AG04449 (cell line): ENCODE measurements at places on chromosomes 5 and 9.

- no peak for DNase-seq
Measured at GRCh38 chr5:135565725-135566421, 12.9 kb downstream of the CXCL14 start.

DNA sequence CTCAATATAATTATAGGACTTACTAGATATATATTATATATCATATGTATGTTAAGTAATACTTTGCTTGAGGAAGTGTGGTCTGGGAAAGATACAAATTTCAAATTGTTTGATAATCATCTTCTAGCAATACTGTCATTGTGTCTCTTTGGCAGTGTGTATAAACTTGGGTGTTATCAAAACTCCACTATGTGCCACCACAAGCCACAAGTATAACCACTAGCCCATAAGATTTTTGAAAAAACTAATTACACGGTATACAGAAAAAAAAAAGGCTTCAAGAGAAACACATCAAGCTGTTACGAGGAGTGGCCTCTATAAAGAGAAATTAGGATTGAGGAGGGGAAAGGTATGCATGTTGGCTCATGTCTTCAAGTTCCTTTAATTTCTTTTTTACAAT is 44.7 kb upstream of the PCSK5 start:
- no peak for DNase-seq

GRCh38 chr5:135443161-135443960 is 3.8 kb downstream of the DCANP1 start:
- DNase-seq = no peak

GRCh38 chr5:61177070-61177469 is 14.8 kb upstream of the SMIM15 start:
- no peak for DNase-seq

DNA sequence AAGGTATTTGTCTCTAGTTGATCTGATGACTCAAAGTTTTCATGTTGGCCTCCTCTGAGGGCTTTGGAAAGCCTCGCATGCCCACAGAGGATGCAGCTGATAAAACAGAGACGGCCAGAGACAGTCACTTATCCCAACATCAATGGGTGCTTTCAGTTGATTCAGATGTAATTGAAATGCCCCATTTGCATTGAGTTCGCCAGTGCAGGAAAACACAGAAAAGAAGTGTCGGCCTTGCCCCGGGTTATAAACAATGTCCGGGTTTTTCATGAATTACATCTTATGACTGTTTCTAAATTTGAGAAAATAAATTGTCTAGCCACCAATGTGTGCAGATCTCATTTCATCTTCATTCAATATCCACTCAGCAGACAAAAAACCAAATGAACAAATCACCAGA is 42.2 kb upstream of the ICE1 start:
- no peak for DNase-seq
